ENCODE measurements at places on chromosomes 6 and 20.

GRCh38 chr6:14682812-14683211 is 563.1 kb upstream of the JARID2 start:
- no peak for DNase-seq

GRCh38 chr6:97053643-97054411 is 129.3 kb downstream of the KLHL32 start:
- no peak for DNase-seq

GRCh38 chr6:67411036-67411435 is 1224.0 kb upstream of the ADGRB3 start:
- DNase-seq = peak; percentile 2

GRCh38 chr6:141024526-141024925 is 1108.2 kb upstream of the GJE1 start:
- DNase-seq = no peak

- DNase-seq = no peak
These were observed 19.1 kb upstream of the TULP4 start for GRCh38 chr6:158293122-158293521.

GRCh38 chr20:59525500-59526241 is 78.7 kb upstream of the PHACTR3 start:
- peak; percentile 40 for DNase-seq

DNA sequence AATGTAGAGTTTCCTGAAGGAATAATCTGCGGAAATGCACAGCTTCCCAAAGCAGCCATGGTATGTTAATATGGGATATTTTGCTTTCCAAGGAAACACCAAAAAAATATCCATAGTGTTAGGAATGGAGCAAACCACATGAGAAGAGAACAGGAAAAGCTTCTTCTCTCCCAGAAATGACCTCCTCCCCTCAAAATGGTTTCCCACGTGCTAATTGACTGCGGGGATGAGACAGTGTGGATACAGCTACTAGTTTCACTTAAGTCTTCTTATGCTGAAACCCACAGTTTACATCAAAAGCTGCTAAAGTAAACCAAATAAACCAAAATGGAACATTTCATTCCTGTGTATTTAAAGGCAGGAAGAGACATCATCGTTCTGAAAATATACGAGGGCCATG is 69.4 kb downstream of the FYN start:
- DNase-seq = no peak

DNA sequence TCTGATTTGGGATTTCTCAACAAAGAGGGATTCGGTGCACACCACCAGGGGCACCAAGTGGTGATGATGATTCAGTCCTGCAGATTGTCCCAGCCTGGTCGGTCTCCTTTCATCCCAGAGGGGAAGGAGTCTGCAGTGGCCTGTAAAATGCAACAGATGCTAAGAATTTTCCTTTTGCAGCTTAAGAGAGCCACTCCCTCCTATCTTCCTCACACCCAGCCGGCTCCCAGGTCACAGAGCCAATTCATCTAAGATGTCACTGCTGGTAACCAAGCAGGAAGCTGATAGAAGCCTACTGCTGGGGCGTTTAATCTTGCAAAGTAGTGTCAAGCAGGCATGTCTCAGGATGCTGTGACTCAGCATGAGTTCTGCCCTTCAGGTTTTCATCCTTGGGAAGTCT is 203.8 kb upstream of the LRFN2 start:
- DNase-seq = no peak

DNA sequence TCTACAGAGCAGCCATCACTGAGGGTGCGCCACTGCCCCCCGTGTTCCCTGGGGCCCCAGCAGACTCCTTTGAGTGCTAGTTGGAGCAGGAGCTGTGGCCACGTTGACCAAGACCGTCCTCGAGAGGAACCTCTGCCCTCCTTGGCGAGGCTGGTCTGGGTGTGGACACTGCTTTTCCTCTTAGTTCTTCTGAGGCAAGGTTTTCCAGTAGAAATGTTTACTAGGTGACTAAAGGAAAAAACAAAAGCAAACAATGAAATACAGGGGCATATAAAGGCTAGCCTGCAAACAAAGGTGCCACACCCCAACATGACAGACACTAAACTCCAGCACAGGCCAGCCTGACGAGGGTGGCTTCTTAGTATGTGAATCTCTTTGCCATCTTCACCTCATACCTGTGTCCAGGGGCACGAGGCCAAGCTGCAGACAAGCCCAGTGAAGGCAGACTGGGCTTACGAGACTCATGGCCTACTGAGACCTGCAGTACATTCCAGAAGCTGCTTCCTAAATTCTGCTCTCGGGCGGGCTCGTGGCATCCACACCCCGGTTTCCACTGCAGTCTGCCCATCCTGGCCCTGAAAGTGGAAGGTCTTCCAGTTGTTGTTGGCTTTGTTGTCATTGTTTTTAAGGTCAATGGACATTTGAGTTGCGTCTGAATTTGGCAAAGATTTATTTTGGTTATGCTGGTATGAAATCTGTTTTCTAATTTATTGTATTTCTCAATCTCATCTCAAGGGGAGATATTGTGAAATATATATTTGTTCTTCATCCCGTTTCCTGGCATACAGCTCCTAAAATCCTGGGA is 39.2 kb downstream of the FAM50B start:
- no peak for DNase-seq

DNA sequence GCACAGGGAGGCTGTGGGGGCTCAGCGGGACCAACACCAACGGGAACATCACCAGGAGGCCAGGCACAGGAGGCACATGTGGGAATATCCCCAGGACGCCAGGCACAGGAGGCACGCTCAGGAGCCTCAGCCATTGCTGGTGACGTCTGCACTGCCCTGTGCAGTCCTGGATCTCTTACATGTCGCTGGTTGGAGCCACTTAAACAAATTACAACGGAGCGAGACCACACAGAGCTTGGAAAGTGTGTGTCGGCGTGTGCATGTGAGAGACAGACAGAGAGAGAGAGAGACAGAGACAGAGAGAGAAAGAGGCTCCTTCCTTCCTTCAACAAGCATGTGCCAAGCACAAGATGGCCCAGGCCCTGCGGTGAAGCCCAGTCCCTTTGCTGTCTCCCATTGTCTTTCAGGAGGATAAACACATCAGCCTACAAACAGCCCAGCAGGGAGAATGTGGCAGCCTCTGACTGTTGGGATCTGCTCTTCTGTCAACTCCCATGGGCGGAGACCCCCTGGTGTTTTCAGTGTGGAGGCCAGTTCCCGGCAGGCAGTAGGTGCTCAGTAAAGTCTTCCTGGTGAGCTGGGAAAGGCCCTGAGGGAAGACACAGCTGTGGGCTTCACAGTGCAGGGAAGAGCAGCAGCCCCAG is 112.7 kb upstream of the THBS2 start:
- DNase-seq = no peak

DNA sequence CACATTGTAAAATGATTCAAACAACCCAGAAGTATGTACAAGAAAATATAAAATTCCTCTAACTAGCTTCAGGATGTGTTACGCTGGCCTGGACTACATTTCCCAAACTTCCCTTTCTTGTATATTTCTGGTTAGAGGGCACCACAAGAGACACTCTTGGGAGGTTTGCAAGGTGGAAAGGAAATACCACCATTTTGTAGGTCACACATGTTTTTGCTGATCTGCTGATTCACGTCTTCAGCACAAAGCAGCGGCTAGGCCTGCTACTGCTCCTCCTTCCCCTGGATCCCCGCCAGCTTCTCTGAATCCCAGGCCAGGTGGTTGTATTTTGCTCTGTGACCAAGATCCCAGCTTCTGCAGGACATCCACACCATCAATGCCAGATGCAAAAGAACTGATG is 104.2 kb downstream of the AGPAT4 start:
- DNase-seq = peak; percentile 81

- no peak for DNase-seq
These were observed 14.5 kb downstream of the GMEB2 start for GRCh38 chr20:63612276-63612931.

DNA sequence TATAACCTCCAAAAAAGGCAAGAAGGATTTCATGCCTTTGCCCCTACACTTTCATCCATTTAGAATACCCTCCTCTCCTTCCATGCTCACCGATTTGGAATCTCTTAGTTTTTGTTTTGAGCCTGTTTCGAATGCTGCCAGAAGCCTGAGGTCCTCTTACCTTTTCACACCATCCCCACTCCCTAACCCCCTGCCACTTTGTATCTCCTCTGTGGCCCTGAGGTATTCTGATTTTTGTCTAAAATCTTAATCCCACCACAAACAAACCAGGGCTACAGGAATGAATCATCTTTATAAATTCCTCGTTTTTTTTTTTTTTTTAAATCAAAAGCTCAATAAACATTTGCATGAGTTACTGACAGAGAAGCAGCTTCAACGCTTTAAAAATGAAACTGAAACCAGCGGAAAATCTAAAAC is 1.6 kb upstream of the RPS12 start:
- no peak for DNase-seq

- peak; percentile 88 for DNase-seq
These were observed 133.8 kb upstream of the CCN2 start for GRCh38 chr6:132084811-132085509.

DNA sequence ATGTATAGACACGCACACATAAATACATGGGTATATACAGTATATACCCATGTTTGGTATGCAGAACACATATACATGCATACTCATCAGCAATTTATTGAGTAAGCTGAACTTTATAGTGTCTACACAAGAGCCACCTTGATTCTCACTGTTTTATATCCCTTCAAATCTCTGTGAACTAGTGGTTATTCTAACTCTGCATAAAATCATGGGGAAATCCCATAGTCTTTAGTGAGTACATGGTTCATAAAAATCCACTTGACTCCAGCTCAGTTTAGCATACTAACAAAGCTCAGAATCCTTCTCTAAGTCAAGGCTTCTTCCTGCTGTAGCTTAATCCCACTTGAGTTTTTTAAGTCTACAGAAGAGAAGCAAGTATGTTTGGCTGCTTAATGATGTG is 104.1 kb downstream of the THEMIS start:
- no peak for DNase-seq

DNA sequence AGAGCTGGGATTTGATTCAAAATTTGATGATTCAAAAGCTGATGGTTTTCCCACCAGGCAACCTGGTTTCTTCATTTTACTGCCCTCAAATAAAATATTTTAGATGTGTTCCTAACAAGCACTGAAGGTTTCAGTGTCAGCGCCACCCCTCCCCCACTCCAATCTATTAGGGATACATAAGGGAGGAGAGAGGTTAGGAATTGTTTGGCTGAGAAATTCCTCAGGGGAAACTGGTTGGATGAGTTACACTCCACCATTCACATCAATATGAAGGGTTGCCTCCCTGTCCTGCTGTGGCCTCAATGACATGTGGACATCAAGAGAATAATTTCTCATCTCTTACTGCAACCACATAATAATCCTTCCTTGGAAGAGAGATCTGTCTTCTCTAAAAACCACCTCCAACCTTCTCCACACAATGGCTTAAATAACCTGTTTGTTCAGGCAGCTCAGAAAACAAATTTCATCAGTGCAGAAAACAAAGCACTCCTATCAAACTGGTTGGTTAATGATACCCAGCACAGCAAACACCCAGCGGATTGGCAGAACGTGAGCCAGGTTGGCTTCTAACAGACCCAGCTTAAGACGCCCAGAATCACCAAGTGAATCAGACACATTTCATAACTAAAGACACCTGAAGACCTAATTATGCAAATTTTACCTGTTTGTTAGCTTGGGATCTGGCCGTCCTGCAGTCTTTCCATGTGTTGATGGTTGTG is 136.0 kb upstream of the SGK1 start:
- no peak for DNase-seq

GRCh38 chr20:10648651-10649050 is 25.1 kb downstream of the JAG1 start:
- peak; percentile 92 for DNase-seq

GRCh38 chr6:169269180-169270076 is 15.8 kb upstream of the THBS2 start:
- no peak for DNase-seq

DNA sequence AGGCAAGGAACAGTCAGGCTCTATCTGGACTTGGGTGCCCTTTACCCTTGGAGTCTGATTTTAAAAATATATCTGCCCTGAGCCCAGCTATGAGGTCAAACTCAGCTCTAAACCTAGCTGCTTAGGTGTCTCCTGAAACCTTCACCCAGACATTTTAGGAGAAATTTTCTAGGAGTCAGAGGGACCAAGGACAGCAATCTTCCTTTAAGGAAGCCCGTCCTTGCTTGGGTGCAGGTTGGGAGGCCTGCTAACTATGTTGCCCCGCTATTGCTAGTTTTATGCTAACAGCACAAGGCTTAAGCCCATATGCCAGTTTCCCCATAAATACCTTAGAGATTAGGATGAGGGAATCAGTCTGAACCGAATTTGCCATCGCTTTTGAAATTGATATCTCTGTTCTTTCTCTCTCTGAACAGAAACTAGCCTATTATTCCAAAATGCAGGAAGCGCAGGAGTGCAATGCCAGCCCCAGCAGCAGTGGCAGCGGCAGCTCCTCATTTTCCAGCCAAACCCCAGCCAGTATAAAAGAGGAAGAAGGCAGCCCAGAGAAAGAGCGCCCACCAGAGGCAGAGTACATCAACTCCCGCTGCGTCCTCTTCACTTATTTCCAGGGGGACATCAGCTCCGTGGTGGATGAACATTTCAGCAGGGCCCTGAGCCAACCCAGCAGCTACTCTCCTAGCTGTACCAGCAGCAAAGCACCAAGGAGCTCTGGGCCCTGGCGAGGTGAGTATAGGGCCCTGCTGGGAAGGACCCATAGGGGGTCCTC is 2.6 kb downstream of the VGLL2 start:
- no peak for DNase-seq

DNA sequence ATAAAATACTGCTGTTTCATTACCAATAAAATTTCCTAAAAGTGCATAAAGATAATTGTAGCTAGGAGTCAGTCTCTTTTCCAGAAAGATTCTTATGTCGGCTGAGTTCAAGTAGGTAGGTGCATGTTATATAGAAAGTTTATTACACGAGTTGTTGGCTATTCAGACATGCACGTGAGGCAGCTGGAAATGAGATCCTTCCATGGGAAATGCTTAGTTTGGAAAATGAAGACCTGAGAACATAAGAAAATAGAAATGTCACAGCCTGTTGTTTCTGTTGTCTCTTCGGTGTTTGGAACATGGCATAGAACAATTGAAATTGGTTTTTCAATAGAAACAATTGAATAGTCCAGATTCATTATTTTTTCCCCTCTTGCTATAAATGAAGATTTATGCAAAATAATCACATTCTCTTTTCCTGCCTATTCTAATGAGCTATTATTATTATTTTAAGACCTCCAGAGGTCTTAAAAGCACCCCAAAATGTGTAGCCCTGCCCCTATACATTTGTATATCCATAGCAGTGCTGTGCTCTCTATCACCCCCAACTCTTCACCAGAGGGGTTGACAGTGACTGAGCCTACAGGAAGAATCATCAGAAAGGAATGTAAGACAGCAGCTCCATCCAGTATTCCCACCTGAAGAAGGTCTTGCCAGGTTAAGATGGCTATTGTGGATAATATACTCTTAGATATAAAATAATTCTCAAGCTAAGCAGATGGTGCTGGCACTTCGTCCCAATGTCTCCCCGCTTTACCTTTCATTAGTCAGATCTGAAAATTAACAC is 82.2 kb downstream of the ZDHHC14 start:
- DNase-seq = no peak

DNA sequence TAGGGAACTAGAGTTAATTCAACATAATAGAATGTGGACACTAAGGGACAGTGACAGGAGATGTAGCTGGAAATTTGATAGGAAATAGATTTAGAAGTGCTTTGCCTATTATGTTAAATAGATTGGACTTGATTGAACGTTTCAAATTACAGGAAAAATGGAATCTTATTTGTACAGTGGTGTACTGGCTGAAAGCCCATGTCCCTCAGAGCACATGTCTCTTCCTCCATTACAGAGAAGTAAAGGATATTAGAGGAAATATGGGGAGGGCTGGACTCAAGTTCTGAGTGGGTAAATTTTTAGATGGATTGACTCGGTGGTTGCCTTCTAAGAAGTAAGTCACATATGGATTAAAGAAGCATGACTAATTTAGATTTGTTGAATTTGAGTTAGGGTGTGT is 11.4 kb downstream of the PKIB start:
- DNase-seq = no peak

Data from brain microvascular endothelial cell (primary cell).